ENCODE measurements at places on chromosomes 12 and 14.

- no peak for DNase-seq
Measured at GRCh38 chr12:115811045-115811444, 466.4 kb downstream of the MED13L start.

DNA sequence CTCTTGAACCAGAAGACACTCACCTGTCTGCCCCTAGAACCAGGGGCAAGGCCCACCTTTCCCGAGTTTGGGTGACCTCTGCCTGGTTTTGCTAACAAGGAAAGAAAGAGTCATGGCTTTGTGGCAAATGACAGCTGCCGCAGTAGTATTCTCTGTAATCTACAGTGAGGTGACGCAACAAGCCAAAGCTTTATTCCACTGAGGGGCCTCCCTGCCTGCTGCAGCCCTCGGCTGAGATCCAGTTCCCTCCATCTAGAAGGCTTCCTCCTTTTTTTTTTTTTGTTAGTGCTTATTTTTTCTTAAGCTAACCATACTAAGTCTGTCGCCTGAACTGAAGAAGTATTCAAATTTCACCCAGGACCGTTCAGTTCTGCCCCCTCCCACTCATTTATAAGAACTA lies 142.3 kb upstream of the TMCC3 start:
- no peak for DNase-seq

GRCh38 chr12:92926549-92926948 lies 2.5 kb downstream of the EEA1 start:
- no peak for DNase-seq

- DNase-seq, result peak; percentile 58
Measured at GRCh38 chr12:106962286-106962685, 6.6 kb downstream of the TMEM263 start.

GRCh38 chr14:51333299-51333698 lies 93.3 kb downstream of the TMX1 start:
- no peak for DNase-seq

GRCh38 chr12:25800101-25800500 lies 158.4 kb upstream of the RASSF8 start:
- DNase-seq, result no peak
